ENCODE measurements at places on chromosomes 4 and X.

DNA sequence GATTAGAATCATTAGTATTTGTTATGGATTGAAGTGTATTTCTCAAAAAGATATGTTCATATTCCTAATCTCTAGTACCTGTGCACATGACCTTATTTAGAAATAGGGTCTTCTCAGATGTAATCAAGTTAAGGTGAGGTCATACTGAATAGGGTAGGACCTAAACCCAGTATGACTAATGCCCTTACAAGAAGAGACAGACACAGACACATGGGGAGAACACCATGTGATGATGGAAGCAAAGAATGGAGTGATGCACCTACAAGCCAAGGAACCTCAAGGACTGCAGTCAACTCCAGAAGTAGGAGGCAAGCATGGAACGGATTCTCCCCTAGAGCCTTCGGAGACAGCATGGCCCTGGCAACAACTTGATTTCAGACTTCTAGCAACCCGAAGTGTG lies 31.4 kb downstream of the OTUD4 start:
- DNase-seq = no peak

GRCh38 chr4:95545546-95545945 lies 3.2 kb downstream of the UNC5C start:
- no peak for DNase-seq

GRCh38 chr4:91434631-91435030 lies 869.1 kb upstream of the GRID2 start:
- DNase-seq = no peak

- DNase-seq = no peak
Observed at GRCh38 chr4:181792641-181793040, 450.6 kb upstream of the TENM3 start.

Data from NCI-H526 (cell line).